NCI-H526 (cell line): ENCODE measurements at places on chromosomes 4 and X.
A peak's percentile ranks its signal among the peaks of the same experiment; 100 is the strongest.

GRCh38 chrX:45110494-45110893, 90.2 kb downstream of the DIPK2B start:
- no peak for DNase-seq

DNA sequence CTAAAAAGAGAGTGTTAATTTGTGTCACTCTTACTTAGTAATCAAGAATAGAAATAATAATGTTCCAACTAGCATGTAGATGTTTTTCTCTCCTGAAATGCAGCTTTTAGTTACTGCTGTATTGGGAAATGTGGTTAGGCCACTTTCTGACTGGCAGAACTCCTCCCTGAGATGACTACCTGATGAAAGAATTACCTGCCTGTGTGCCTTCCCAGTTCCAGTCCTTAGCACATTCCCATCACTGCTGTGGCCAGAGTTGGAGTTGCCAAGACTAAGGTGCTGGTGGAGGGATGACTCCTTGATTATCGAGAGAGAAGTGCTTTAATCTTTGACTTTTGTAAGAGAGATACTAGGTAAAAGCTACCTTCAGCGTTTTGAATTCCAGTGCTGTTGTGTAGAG, 9.5 kb downstream of the GAB1 start:
- DNase-seq = no peak

GRCh38 chr4:164700471-164700870, 53.5 kb upstream of the SMIM31 start:
- DNase-seq = peak; percentile 6

DNA sequence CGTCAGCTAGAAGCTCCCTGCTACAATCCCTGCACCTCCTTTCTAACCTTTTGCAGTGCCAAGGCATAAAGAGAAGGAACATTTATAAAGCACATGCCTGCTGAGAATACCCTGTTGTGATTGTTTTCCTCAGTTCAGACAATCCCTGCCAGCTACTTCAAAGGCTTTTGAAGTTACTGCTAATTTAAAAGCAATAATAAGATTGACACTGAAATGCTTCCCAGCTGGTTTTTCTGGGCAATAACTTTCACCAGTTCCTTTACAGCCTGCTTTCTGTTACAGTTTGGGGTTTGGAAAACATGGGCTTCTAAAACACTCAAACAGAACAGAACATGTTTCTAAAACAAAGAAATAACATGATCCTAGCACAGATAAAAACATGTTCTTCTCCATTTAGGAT, 232.3 kb upstream of the CPEB2 start:
- DNase-seq = no peak

DNA sequence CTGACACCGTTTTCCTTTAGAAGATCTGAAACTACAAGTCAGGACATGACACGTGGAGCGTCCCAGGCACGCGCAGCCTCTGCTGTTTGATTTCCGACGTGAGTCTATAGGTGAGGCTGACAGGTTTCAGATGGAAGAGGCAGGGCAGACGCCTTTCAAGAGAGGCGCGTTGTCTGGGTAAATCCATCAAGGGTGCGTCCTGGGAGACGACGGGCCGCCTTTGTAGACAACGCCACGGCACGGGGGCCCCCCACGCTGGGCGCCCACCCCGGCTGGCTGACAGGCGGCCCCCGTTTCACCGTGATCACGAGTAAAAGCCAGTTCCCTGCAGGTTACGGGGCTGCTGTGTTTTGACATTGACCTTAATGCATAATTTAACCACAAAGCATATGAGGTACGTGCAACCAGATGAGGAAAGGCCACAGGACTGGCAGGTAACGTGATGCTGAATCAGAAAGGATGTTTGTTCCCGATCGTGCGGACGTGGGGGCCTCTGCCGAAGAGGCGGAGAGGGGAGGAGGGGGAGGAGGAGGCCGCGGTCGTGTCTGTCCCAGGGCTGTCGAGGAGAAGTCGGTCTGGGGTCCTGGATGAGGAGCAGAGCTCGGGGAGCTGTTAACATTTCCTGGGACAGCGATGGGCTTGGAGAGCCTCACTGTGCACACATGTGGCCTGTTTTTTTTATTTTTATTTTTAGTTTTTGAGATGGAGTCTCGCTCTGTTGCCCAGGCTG, 51.1 kb upstream of the PPP2R3B start:
- no peak for DNase-seq

- DNase-seq = no peak
Observed at GRCh38 chr4:127771535-127772275, 10.4 kb upstream of the HSPA4L start.

- no peak for DNase-seq
Observed at GRCh38 chrX:112820364-112821268, 20.0 kb downstream of the AMOT start.

DNA sequence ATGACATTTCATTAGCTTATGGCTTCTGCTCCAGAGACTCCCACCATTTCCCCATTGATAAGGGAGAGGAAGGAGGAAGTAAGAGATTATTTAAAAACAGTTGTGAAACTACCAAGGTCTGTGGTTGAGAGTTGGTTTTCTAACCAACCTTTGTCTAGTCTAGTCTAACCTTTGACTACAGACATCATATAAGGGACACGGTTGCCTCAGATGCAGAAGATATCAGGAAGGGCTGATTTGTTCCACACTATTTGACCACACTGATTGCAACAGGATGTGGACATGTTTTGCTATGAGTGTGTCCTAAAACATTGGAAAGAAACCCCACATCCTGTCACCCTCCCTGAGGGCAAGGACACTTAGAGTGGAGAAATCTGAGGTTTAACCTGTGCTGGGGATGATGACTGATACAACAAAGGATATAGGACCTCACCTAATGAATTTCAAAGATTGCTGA, 53.0 kb downstream of the COQ2 start:
- no peak for DNase-seq

DNA sequence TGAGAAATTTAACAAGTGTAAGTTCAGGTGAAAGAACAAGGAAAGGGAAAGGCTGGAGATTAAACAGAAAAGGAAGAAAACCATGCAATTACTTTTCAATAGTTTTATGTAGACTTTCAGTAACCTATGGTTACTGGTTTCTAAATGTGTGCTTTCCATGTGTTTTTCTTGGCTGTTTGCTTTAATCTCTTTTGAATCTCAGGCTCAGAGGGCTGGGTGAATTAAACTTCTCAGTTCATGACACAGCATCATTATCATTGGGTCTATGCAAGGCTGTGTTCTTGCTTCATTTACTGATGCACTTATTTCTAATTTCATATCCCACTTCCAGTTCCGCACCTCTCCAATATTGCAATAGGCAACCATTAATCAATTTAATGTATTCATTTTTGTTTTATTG, 266.5 kb upstream of the UGT8 start:
- DNase-seq = no peak

- no peak for DNase-seq
Observed at GRCh38 chr4:61831987-61832386, 631.9 kb downstream of the ADGRL3 start.

- DNase-seq = no peak
Observed at GRCh38 chrX:2888309-2888708, 40.8 kb downstream of the ARSD start.

GRCh38 chr4:2046031-2046961, 12.8 kb upstream of the NAT8L start:
- DNase-seq = no peak

DNA sequence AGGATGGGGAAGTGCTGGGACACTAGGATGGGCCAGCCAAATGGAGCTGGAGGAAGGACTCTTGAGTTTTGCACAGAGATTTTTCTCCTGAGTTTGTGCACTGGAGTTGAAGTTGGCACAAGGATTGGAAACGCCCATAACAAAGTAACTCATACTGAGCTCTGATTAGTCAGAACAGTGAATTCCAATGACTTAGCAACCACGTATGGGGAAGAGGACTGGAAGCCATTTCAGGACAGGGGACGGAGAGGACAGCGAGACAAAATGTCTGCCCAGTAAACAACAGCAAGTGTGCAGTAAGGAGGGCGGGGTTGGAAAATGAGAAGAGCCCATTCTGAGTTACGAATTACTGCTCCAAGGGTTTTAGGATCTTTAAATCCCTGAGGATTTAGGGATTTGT, 5.9 kb downstream of the RIPPLY1 start:
- DNase-seq = no peak

- no peak for DNase-seq
Observed at GRCh38 chrX:39756086-39756883, 341.5 kb downstream of the BCOR start.

GRCh38 chrX:136662104-136662503, 14.1 kb downstream of the CD40LG start:
- no peak for DNase-seq

GRCh38 chr4:77681792-77682191, 76.2 kb downstream of the CXCL13 start:
- DNase-seq = no peak

DNA sequence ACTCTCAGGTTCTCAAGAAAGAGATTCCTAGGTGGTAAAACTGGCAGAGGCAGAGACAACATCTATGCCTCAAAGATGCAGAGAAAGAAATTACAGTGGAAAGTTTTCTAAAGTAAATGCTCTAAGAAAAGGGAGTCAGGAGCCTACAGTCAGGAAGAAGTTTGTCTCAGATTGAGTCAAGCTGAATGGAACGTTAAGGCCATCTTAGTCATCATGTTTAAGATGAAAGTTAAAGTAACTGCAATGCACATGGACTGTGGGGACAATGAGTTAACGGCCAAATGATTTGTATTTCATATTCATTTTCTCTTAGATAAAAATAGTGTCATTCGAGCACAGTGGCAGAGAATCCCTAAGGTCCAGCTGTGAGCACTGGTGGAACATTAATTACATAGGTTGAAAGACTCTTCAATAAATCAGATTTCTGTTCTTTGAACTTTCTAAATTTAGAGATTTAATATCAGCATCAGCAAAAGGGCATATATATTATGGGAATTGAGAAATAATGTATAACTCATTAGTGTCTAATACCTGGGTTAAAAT, 384.6 kb downstream of the DTHD1 start:
- DNase-seq = no peak

GRCh38 chr4:48898733-48899431, 7.7 kb downstream of the OCIAD2 start:
- DNase-seq = no peak

- peak; percentile 39 for DNase-seq
Observed at GRCh38 chr4:22129454-22130029, 181.0 kb upstream of the KCNIP4 start.

GRCh38 chrX:1102786-1103185, 109.7 kb downstream of the CRLF2 start:
- no peak for DNase-seq

DNA sequence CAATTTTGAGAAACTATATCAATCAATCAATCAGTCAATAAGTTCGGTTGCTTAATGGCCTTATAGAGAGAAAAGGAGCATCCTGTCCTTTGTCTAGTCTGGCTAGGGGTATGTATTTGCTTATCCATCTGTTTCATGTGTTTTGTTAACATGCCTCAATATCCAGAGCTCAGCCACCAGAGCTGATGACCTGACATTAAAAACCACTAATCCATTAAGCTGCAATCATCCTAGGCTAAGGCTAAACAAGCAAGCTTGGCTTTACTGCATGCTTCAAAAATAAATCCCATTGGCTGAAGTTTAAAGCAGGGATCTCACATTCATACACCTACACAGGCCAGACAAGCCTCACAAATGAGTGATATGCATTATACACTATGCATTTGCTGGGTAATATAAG, 139.7 kb downstream of the INPP4B start:
- no peak for DNase-seq

GRCh38 chrX:130028196-130028595, 45.8 kb downstream of the BCORL1 start:
- DNase-seq = peak; percentile 24

GRCh38 chr4:3254302-3255131, 5.6 kb downstream of the MSANTD1 start:
- no peak for DNase-seq

GRCh38 chrX:72366178-72366577, 60.5 kb upstream of the CITED1 start:
- no peak for DNase-seq

GRCh38 chr4:142528433-142528832, 317.7 kb downstream of the INPP4B start:
- DNase-seq = no peak

GRCh38 chrX:46258356-46258755, 286.9 kb downstream of the ZNF674 start:
- DNase-seq = no peak

DNA sequence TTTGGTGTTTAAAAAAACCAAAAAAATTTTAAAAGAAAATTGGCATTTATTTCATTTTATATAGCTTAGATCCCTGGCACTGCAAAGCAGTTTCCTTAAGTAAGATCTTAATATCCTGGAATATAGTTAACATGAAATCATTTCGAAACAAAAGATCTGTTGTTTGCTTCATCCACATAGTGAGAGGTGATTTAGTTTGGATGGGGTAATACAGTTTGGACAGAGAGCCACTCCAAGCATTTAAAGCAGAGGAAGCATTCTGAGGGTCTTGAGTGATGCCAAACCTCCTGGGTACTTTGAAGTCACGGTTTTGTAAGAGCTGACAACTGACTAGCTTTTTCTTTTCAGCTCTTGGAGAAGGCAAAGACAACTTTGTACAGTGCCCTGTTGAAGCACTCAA, 28.7 kb downstream of the NOCT start:
- no peak for DNase-seq

DNA sequence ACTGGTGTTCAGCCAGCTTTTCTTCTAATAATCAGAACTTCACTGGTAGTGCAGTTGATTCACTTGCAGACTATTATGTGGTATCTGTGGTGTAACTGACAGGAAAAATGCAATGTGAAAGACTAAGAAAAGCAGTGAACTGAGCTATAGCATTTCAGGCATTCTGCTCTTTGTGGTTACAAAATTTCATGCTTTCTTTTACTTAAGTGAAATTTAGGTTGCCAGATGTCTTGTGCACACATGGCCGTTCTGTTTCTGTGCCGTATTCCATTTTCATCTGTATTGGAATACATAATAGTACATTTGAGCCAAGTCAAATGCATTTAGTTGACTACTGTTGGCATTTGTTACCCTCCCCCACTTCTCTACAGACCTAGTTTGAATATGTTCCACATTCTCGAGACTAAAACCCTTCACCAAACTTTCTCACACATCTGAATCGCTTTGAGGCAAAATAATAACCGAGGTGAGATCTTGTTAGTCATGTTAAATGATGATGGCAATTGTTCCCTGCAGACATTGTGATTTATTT, 8.2 kb downstream of the RTL3 start:
- no peak for DNase-seq

DNA sequence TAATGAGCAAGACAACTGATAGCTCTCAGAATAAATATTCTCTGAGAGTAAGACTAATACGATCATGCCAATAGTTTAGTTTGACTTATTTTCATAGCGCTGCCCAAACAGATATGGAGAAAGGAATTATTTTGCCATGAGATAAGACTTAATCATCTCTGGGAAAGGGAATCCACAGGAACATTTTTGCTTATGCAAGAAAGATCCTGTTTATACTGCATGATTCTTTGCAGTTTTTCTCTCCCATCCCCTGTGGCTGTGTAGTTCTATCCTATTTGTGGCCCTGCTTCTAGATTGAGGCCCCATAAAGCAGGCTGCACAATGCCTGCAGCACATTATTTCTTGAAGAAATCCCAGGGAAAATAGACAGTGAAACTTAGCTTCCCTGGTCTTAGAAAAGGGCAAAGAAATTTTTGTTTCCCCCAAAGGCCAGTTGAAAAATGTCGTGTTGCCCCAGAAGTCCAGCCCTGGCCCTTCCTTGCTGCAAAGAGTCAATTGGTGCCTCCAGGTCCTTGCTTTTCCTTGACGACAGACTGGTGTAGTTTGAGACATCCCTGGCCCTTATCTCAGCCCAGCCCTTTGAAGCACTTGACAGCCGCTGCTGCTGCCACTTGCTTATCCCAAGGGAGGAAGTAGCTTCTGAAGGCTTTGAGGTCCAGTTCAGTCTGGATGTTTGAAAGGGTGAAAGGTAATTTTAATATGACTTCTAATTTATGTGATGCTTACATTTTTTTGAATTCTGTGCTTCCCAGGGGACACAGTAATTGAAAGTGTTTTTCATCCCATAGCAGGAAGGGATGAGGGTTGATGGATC, 45.0 kb upstream of the SH3RF1 start:
- DNase-seq = peak; percentile 2
